NB4 (cell line): ENCODE measurements at places on chromosomes 13 and 19.

- DNase-seq, result no peak
These were observed 260.7 kb downstream of the NHLRC3 start for GRCh38 chr13:39298951-39299350.

- no peak for DNase-seq
These were observed 41.2 kb downstream of the MIPEP start for GRCh38 chr13:23848019-23848418.

DNA sequence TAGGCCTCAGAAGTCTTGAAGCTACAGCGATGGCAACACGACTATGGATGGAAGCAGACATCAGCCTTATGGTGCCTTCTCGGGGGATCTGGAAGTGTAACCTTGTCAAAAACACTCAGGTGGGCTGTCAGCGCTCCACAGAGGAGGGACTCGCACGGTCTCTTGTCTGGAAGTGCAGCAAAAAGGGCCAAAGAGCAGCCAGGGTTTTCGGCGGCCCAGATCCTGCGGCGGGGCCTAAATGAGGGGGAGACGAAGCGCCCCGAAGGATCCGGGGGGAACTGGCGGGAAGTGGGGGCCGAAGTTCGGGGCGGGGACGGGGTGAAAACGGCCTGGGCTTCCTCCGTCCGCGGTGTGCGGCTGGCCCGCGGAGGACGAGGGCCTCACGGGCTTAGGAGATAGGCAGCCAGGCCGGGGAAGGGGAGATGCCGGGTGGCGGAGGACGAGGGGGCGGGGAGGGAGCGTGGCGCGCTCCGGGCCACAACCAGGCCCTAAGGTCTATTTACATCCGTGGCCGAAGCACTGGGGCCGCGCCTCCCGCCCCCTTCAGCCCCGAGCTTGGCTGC lies 637 bp downstream of the RANBP3 start:
- peak; percentile 21 for DNase-seq

GRCh38 chr13:36046672-36047071 lies 84.5 kb downstream of the DCLK1 start:
- DNase-seq, result no peak

GRCh38 chr13:48593536-48593935 lies 60.2 kb upstream of the CYSLTR2 start:
- no peak for DNase-seq

DNA sequence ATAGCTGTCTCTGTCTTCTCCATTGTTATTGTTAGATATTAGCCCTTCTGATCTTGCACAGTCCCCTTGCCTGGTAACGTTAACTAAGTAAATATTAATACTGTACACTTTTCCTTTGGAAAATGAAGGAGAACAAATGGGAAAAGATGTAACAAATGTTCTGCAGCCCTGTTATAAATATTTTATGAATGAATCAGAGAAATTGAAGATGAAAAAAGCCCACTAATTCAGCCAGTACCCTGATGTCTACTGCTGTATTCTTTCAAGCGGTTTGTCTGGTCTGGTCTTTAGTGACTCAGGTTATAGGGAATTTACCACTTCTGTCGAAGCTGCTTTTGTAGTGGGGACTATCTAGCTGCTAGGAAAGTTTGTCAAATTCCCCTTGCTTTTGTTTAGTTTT lies 121.0 kb downstream of the COG6 start:
- no peak for DNase-seq

DNA sequence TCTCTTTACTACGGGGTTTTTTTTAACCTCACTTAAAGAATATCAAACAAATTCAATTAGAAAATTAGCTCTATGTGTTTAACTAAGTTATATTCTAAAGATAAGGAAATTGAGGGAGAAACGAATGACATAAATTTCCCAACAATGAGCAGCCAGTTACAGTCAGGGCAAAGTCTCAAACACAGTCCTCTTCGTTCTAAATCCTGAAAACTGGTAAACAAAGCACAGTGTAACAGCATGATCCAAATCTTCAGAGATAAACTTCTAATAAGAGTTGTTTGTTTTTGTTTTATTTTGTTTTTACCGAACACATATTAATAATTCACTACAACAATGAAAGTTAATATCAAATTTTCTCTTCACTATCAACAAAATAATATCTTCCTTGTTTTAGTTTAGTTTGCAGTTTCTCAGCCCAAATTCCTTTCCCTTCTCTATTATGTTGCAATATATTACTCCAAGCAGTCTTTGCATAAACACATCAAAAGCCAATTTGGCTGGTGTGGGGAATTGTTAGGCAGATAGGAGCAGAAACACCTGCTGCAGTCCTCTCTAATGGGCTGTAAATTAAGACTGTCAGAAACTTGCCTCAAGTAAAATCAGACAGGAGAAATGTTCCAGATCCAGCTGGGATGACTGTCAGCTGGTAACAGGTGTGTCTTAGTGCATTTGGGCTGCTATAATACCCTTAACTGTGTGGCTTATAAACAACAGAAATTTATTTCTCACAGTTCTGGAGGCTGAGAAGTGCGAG lies 106.5 kb upstream of the SGCG start:
- DNase-seq, result no peak

DNA sequence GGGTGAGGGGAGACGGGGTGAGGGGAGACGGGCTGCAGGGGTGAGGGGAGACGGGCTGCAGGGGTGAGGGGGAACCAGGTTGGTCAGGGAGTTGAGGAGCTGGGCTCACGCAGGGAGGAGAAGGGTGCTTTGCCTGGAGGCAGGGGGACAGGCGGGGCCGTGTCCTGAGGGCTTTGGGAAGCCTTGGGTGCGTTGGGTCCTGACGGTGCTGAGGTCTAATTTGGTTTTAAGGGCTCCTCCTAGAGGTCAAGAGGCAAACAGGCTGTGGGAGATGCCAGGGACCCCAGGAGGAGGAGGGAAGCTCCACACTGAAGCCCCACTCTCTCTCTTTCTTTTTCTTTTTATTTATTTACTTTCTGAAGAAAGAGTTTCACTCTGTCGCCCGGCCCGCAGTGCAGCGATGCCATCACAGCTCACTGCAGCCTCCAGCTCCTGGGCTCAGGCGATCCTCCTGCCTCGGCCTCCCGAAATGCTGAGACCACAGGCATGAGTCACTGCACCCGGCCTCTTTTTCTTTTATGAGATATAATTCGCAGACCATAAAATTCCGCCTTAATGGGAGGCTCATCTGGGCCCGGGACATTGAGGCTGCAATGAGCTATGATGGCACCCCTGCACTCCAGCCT lies 9.3 kb upstream of the MISP start:
- DNase-seq, result peak; percentile 74

GRCh38 chr13:67008075-67008668 lies 222.0 kb downstream of the PCDH9 start:
- DNase-seq, result no peak

GRCh38 chr13:33775339-33776108 lies 42.4 kb upstream of the RFC3 start:
- DNase-seq, result no peak

GRCh38 chr13:60226507-60226906 lies 62.8 kb upstream of the DIAPH3 start:
- peak; percentile 36 for DNase-seq

DNA sequence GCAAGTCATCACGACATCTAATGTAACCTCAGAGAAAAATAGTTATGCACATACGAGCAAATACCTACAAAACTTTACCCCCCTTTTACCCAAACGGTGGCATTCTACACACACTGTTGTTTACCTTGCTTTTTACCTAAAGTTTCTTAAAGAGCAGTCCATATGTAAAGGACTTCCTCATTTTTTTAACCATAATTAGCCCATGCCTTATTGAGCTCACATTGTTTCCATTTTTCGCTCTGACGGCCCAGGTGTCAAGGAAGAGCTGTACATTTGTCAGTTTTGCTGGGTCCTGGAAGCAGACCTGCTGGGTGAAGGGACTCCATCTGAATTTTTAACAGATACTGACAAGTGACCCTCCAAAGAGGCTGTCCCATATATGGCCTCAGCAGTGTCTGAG lies 89.4 kb downstream of the STK24 start:
- DNase-seq, result no peak

GRCh38 chr19:49290517-49290916 lies 34.5 kb downstream of the SLC6A16 start:
- DNase-seq, result no peak

- DNase-seq, result no peak
These were observed 2.8 kb upstream of the A1BG start for GRCh38 chr19:58355908-58356765.

GRCh38 chr13:26999499-26999898 lies 172.1 kb downstream of the USP12 start:
- no peak for DNase-seq

GRCh38 chr13:26946684-26947343 lies 186.2 kb upstream of the GPR12 start:
- peak; percentile 89 for DNase-seq

GRCh38 chr19:46784262-46785053 lies 3.9 kb downstream of the SLC1A5 start:
- peak; percentile 100 for DNase-seq
